Central memory CD4-positive, alpha-beta T cell (primary cell): ENCODE measurements at places on chromosomes 3 and 15.
A peak's percentile ranks its signal among the peaks of the same experiment; 100 is the strongest.

DNA sequence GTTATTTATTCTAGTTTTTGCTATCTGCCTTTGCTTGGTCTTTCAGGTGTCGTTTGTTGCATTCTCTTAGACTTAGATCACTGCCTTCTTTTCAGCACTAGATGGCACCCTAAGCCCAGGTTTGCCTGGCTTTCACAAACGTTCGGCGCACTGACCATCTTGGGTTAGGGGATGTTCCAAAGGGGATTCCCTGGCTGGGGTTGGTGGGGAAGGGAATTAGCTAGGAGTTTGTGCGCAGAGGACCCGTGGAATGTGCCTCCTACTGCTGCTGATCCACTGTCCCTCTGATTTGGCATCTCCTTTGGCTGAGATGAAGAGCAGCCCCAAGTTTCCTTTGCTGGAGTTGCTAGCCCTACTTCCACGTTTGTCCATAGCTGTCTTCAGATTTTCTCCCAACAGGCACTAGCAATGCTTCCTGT is 33.9 kb downstream of the PFN2 start:
- DNase-seq = peak; percentile 21

- DNase-seq = no peak
These were observed 394.1 kb downstream of the PTPRG start for GRCh38 chr3:61955483-61955882.

- no peak for DNase-seq
These were observed 987.1 kb upstream of the CADM2 start for GRCh38 chr3:83971666-83972065.

GRCh38 chr3:123686251-123686650 is 101.4 kb upstream of the HACD2 start:
- DNase-seq = no peak

- no peak for DNase-seq
These were observed 116.0 kb upstream of the PRICKLE2 start for GRCh38 chr3:64341296-64341695.

DNA sequence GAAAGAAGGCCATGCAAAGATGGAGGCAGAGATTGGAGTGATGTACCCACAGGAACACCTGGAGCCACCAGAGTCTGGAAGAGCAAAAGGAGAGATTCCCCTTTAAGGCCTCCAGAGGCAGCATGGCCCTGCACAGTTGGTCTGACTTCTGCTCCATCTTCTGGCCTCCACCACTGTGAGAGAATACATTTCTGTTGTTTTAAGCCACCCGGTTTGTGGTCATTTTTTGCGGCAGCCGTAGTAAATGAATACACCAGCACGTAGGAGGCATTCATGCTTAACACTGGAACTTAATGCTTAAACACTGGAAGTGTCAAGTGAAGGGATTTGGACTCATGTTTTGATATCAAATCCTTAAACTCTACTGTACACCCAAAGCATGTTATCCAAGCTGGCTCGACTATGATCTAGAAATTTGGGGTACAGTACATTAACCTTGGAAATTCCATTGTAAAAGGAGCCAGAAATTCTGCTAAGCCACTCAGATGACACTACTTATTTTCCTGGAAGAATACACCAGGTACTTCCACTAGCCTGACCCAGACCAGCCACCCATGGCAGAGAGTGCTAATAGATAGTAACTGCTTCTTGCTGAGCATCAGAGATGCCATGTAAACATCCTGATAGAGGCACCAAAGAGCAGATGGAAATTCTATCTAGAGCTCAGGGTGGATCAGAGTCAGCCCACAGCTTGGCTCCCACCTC is 190.9 kb downstream of the ADAMTS9 start:
- no peak for DNase-seq

- no peak for DNase-seq
These were observed 14.2 kb upstream of the COLQ start for GRCh38 chr3:15535732-15536131.

GRCh38 chr3:63151897-63152296 is 126.2 kb upstream of the SYNPR start:
- no peak for DNase-seq

GRCh38 chr3:146532406-146532805 is 12.0 kb downstream of the PLSCR1 start:
- no peak for DNase-seq

DNA sequence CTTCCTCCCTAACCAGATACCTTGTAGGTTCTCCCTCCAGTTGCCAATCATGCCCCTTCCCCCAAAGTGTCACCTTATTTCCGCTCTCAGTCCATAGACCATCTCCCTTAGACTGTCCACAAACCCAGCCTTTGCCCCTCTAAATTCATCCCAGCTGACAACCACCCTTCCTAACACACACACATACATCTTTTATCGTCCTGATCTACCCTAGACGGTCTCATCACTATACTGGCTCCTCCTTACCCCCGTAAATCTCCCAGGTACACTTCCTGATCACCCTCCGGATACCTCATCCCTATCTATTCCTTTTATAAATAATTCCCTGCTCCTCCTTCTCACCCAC is 828 bp downstream of the THOC7 start:
- DNase-seq = no peak

DNA sequence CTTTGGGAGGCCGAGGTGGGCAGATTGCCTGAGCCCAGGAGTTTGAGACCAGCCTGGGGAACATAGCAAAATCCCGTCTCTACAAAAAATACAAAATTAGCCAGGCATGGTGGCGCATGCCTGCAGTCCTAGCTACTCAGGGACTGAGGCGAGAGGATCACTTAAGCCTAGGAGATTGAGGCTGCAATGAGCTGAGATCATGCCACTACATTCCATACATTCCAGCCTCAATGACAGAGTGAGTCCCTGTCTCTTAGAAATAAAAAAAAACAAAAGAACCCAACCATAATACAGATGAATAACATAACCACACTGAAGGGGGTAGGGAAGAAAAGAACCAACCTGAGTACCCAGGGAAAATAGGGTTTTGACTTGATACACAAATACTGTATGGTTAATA is 19.7 kb upstream of the CGNL1 start:
- DNase-seq = no peak

- DNase-seq = no peak
These were observed 69.2 kb upstream of the COL6A5 start for GRCh38 chr3:130276203-130276803.

GRCh38 chr3:126955004-126955790 is 27.7 kb upstream of the PLXNA1 start:
- DNase-seq = no peak

GRCh38 chr3:161690299-161690620 is 193.7 kb downstream of the OTOL1 start:
- no peak for DNase-seq

DNA sequence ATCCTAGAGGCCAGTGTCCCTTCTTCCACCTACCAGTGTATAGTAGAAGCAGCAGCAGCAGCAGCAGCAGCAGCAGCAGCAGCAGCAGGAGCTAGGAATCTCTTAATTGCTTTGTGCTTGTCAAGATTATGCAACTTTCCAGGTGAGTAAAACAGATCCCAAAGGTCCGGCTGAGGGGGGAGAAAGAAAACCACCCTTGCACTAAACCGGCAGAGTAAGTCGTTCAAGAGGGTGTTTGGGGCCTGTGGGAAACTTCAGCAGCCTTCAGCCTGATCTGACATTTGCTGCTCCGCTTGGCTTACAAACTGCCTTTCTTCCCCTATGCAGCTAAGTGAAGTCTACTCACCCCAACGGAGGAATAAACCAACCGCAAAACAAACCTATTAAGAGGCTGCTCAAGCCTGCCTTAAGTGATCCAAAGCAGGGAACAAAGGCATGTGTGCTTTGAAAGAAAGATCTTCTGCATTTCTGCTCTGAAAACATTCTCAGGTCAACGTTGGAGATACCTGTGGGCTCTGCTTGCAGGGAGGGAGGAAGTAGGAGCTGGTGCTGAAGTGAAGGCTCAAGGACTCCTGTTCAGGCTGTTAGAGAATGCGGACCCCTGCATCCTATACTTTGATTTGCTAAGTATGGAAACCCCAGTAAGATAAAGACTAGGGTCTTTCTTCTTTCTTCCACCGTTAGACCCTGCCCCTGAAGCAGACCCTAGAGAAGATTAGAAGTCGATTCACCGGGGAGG is 35.7 kb upstream of the DLG1 start:
- DNase-seq = no peak

DNA sequence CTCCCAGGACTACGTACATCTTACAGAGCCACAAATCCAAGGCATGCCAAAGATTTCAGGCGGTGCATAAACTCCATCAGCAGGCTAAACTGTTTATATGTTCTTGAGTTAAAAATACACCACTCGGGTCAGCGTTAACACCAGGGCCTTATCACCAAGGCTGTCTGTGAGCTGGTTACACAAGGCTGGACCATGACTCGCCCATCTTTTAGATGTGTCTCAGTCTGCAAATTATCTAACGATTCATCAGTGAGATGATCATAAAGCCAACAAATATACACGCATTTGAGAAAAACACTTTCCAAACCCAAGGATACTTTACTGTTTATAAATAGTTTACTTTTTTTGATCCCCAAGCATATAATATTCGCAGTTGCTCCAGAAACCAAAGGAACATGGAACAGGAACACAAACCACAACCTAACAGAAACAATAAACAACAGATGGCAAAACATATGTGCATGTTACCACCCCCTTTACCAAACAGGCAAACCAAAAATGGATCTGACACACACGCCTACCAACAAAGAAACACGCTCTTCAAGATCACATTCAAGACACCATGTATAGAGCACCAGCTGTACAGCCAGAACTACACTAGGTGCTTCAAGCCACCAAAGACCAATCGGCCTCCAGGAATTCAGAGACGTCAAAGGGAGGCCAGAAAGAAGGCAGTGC is 15.4 kb downstream of the LRIG1 start:
- no peak for DNase-seq

DNA sequence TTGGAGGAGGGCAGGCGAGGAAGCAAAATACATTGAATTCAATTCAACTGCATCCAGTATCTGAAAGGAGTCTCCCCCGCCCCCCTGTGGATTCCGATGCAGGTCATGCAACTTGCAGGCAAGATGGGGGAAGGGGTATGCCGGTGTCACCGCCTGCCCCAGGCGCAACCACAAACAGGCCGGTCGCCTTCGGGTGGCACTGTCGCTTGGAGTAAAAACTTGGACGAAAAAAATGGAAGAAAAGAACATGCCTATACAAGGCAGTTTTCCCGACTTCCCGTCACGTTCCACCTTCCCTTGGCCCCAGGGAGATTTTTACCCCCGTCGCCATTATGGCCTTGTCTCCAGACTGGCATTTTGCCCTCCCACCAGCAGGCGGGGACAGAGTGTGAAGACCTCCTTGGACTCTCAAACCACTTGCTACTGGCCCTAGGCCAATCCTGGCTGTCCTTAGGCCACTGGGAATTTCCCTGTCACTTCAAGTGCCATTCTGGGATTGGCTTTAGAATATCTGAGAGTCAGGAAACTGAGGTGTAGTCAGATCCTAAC is 1.6 kb upstream of the NTRK3 start:
- no peak for DNase-seq

DNA sequence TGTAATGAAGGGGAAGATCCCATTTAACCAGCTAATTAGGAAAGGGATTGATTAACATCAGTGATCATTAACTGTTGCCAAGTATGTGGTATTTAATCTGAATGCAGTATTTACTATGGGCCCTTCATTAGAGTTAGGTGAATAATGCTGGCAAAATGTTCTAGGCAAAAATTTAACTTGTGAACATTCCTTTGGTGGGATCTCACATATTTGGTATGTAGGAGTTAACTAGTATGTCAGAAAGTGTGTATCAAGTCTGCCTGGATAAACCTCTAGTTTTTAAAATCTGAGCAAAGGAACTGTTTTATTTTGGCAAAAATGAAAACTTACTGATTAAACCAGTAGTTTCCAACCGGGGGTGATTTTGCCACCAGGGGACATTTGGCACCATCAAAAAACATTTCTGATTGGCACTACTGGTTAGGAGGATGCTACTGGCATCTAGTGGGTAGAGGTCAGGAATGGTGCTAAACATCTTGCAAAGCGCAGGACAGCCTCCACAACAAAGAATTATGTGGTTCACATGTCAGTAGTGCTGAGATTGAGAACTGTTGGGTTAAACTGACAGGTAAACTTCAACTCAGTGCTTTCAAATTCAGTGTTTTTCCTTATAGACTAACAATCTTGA is 22.5 kb downstream of the LRTM1 start:
- no peak for DNase-seq

GRCh38 chr3:182740710-182741109 is 52.6 kb upstream of the ATP11B start:
- no peak for DNase-seq

GRCh38 chr3:195556390-195556789 is 13.3 kb upstream of the PPP1R2 start:
- no peak for DNase-seq

DNA sequence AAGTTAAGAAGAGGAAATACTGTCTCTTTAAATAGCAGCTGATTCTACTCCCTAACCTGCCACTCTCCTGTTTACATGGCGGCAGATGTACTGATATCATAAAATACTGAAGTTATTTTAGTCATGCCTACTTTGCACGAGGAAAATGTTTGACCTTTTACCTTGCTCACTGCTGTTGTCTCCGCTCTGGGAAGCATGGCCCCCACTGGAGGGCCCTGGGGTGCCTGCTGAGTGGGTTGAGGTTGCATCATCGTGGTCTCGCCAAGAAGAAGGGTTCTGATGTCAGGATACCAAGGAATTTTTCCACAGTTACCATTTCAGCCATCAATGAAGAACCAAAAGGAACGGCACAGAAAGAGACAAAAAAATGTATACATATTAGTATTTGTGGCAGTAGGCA is 16.7 kb downstream of the MEIS2 start:
- no peak for DNase-seq

DNA sequence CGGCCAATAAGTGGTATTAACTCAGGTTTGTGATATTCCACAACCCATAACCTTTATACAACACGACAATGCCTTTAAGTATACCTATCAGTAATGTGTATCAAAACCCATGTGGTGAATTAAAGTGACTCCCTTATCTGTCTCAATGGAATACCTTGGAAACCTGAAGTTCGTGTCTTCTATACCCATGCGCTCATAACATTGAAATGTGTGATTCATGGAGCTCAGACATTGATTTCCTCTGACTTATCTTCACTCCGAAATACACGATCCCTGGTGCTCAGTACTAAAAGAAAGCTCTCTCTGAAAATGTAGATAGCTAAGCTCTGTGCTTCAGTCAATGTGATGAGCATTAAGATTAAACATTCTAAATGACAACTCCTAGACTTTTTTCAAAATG is 140.3 kb downstream of the TBC1D5 start:
- no peak for DNase-seq

DNA sequence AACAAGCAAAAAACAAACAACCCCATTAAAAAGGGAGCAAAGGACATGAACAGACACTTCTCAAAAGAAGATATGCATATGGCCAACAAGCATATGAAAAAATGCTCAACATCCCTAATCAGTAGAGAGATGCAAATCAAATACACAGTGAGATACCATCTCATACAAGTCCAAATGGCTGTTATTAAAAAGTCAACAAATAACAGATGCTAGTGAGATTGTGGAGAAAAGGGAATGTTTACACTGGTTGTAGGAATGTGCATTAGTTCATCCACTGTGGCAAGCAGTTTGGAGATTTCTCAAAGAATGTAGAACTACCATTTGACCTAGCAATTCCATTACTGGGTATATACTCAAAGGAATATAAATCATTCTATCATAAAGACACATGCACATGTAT is 44.5 kb downstream of the RIOX2 start:
- no peak for DNase-seq
